Cardiac ventricle fibroblast (primary cell): ENCODE measurements at places on chromosomes 3 and 15. TPM values are rescaled to one million over a fixed set of nuclear protein-coding genes. Genes with fewer than 3 reads are reported as not detected.

The NT5DC2 gene
- 67.2 and 86.1 TPM in 2 replicates for total RNA-seq

The ADAMTS9 gene
- total RNA-seq = 12.2 and 13.1 TPM in 2 replicates

The CATSPER2 gene
- 0.19 TPM in 1 of 2 replicates, not detected in the other for total RNA-seq

The SLC6A1 gene
- not detected in 2 replicates for total RNA-seq

The SCN11A gene
- 0.12 and 0.15 TPM in 2 replicates for total RNA-seq

The CADPS gene
- not detected in 2 replicates for total RNA-seq

The MORC1 gene
- total RNA-seq = not detected in 2 replicates

The TRA2B gene
- total RNA-seq = 72.6 and 93.9 TPM in 2 replicates

The FANCD2OS gene
- not detected in 2 replicates for total RNA-seq

The ACKR4 gene
- 0.29 and 0.81 TPM in 2 replicates for total RNA-seq

The ITIH1 gene
- total RNA-seq = not detected in 2 replicates

The PRTG gene
- 0.87 and 2.9 TPM in 2 replicates for total RNA-seq

The SNURF gene
- 2.0 and 4.6 TPM in 2 replicates for total RNA-seq

The ACAN gene
- not detected in 2 replicates for total RNA-seq

The PLSCR5 gene
- total RNA-seq = not detected in 2 replicates
